ENCODE measurements at places on chromosomes 12 and 14. TPM values are rescaled to one million over a fixed set of nuclear protein-coding genes. Genes with fewer than 3 reads are reported as not detected.

GPR84 gene
- total RNA-seq, result not detected

ASB2 gene
- total RNA-seq, result not detected

KLRC4 gene
- total RNA-seq, result not detected

ERBB3 gene
- 3.3 TPM for total RNA-seq

TAS2R42 gene
- total RNA-seq, result not detected

NFE2 gene
- not detected for total RNA-seq

C12orf42 gene
- not detected for total RNA-seq

OR4N5 gene
- not detected for total RNA-seq

ASCL1 gene
- not detected for total RNA-seq

ACSM4 gene
- total RNA-seq, result not detected

OR10A7 gene
- not detected for total RNA-seq

DACT1 gene
- total RNA-seq, result 26.9 TPM

TTC9 gene
- not detected for total RNA-seq

IFNG-AS1 gene
- not detected for total RNA-seq

HIGD1C gene
- total RNA-seq, result not detected

LAG3 gene
- not detected for total RNA-seq

IGF1 gene
- 1.4 TPM for total RNA-seq

BCL11B gene
- total RNA-seq, result not detected

OXA1L gene
- 78.6 TPM for total RNA-seq

ATF1 gene
- 24.0 TPM for total RNA-seq

IL31 gene
- total RNA-seq, result not detected

RNASE1 gene
- total RNA-seq, result not detected

RFLNA gene
- total RNA-seq, result 4.9 TPM

CCDC177 gene
- not detected for total RNA-seq

Measured in GM23248 (cell line).